ENCODE measurements at places on chromosomes 13 and 19.

GRCh38 chr13:110400786-110401533 is 93.9 kb downstream of the COL4A2 start:
- DNase-seq = peak; percentile 88

DNA sequence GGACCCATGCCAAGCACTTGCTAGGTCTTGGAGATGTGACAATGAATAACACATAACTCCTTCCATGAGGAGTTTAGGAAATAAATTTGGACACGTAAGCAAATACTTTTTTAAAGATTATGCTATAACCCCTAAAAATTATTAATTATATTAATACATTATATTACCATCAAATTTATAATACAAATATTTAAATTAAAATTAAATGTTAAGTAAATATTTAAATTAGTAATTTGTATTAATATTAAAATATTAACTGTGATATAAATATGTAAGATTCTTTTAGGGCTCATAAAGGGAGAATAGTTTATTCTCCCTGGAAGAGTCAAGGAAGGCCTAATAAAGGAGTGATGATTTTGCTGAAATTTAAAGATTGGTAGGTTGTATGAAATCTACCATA is 121.1 kb downstream of the RAP2A start:
- DNase-seq = no peak

DNA sequence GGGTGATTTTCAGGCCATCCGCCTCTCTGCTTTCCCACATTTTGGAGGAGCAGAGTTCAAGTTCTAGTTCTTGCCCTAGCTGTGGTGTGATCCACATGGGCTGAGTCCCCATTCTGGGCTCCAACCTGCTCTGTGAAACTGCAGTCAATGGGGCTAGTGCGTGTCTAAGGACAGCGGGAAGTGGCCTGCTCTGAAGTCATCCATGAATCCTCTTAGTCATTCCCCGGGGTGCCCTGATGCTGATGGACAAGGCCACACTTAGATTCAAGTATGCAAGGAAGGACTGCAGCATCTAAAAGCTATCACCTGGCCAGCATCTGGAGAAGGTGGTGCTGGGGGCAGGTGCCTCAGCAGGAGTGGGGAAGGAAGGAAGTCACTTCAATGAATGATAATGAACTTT is 94.6 kb downstream of the TSHZ3 start:
- no peak for DNase-seq

GRCh38 chr13:107518780-107519179 is 696.6 kb downstream of the LIG4 start:
- no peak for DNase-seq

DNA sequence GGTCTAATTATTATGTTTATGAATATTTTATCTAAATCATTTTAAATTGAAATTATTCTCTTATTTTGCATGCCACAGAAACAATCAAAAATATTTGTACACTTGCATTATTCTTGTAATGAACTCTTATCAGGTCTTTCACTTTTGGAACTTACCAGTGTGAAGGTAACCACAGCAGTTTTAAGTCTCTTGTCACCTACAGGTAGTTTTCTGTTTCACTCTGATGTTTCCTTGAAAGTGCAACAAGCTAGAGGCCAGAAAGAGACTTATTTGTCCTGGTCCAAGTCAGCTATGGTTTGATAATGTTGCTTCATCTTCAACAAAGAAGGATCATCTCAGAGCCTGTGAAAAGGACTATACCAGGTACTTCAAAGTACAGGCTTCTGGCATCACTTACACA is 133.4 kb upstream of the NBEA start:
- no peak for DNase-seq

- DNase-seq = peak; percentile 2
Measured at GRCh38 chr13:31267126-31267784, 67.5 kb downstream of the B3GLCT start.

DNA sequence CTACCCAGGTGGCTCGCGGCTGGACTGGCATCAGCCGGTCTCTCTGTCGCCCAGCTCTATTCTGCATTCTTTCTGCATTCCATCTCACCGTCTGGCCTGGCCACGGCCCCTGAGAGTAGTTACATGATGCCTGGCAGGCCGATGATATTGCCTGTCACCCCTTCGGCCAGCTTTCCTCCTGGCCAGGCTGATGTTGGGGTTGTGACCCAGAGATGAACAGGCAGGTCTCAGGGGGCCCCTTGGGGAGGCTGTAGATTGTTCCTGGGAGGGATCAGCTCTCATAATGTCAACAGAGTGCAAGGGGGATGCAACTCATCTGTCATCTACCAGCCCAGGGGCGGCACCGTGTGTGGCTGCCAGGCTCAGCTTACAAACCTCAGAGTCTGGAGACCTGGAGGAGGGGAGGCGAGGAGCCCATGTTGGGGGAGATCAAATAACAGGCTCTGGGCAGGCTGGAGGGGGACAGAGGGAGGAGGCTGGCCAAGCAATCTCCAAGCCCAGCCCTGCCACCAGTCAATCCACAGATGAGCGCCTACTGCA is 13.6 kb upstream of the FBXO17 start:
- DNase-seq = peak; percentile 8

DNA sequence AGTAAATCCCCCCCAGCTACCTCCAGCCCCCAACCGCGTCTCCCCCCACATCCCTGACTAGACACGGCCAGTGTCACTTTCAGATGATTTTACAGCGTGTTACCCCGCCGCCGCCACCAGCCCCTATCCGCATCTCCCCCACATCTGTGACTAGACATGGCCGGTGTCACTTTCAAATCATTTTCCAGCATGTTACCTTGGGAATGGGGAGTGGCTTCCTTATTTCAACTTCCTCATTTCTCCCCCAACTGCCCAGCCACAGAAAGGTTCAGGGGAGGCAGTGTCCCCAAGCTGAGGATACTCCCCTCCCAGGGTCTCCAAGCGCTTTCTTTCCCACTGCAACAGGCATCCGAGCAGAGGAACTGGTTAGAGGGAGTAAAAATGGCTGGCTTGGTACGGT is 18.4 kb downstream of the ADGRL1 start:
- no peak for DNase-seq
